Activated naive CD4-positive, alpha-beta T cell (primary cell): ENCODE measurements at places on chromosomes 12 and 14.

GRCh38 chr12:12817616-12818015 is 4.5 kb downstream of the DDX47 start:
- no peak for DNase-seq

- no peak for DNase-seq
These were observed 147.6 kb upstream of the FKBP4 start for GRCh38 chr12:2647186-2647585.

DNA sequence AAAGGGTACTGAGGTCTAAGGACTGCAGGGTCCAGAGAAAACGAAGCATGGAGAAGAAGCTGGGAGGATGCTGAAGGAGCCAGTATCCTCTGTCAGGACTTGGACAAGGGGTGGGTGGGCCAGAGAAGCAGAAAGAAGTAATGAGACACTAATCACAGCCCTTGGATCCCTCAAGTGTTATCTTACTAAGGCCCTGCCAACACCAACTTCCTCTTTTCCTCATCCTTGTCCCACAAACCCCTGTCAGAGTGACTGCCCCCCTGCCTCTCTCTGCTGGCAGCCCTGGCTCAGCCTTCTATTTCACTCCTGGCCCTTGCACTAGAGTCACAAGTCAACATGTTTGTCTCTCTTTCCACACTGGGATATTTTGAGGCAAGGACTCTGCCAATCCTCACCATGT is 3.8 kb upstream of the ASIC1 start:
- DNase-seq: no peak

DNA sequence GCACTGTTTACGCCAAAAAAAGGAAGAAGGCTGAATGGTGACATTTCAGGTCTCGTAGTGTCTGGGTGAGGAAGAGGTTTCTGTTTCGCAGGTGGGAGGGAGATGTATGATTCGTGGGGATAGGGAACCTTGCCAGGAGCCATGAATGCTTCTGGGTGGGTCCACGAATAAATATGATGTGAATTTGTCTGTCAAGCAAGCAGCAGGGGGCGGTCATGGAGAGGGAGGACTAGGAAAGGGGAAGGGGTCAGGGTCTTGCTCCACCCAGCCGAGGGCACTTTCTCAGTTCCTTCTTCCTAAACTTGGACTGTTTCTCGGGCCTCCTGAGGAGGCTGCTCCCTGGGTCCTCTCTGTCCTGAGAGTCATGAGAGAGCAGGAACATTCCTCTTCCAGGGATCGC is 72.5 kb downstream of the LGMN start:
- no peak for DNase-seq

DNA sequence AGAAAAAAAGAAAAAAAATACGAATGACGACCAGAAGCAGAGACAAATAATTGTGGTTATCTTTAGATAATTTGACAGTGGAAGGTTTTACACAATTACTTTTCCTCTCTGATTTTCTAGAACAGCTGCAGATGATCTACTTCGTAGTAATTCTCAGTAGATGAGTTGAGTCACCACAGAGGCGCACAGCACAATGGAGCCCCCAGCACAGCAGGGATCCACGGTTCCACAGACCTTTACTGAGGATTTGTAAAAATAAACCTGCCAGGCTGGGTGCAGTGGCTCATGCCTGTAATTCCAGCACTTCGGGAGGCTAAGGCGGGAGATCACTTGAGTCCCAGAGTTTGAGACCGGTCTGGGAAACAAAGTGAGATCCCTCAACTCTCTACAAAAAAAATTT is 29.3 kb downstream of the AMN start:
- DNase-seq: no peak

- DNase-seq: no peak
These were observed 294.8 kb upstream of the G2E3 start for GRCh38 chr14:30264161-30264560.

DNA sequence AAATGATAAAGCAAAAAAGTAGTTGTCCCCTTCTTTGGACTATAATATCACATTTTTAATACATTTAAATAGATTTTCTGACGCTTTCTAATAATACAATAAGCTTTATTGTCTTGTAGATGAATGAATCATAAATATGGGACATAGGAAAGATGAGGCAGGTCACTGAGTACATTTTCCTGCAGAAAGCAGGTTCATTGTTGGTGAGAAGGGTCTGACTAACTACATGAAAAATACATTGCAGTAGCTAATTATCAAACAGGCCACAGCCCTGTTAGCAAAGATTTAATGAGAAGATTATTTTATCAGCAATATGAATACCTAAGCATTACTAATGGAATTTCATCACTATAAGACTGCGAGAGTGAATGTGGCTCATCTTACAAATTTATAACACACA is 45.6 kb downstream of the ABCD2 start:
- DNase-seq: no peak

GRCh38 chr14:68823434-68824206 is 30.8 kb upstream of the ZFP36L1 start:
- DNase-seq: no peak

- DNase-seq: no peak
These were observed 29.9 kb upstream of the FUT8 start for GRCh38 chr14:65382586-65382985.

DNA sequence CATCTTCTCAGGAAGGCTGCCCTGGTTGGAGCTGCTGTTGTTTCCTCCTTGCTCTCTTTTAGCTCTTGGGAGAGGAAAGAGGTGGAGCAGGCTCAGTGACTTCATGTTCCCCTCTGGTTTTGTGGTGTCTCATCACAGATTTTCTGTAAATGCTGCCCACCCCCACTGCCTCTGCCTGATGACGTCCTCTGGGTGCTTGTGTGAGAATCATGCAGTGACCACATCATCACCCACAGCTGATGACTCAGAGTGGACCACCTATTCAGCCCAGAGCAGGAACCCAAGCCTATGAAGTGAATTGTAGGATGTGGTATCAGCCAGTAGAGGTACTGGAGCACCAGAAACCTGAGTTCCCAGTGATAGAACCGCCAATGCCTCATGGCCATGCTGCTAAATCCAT is at the start of gene GZMB:
Gene GZMB, minus strand, starts transcription at position 33 of the 400 bp plus-strand sequence. Its CDS starts 30 bp downstream, at position 3.
- peak; percentile 2 for DNase-seq

- DNase-seq: no peak
These were observed 67.5 kb upstream of the PWP1 start for GRCh38 chr12:107618106-107618505.

GRCh38 chr12:42140901-42141300 is 3.8 kb downstream of the GXYLT1 start:
- DNase-seq: no peak

DNA sequence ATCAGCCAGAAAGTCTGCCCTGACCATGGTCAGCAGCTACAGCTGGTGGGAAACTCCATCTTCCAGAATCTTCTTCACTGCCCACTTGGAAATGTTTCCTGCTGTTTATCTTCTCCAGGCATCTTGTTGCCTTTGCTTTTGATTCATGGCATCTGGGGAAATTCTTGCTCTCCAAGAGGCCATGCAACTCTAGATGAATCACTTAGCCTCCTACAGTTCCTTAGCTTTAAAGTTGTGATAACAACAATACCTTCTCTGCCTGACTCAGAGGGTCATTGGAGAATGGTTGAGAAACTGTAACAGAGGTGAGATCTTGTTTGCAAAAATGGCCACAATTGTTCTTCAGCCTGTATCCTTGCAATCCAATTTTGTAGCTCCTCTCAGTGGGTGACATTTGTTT is 121.0 kb upstream of the VRK1 start:
- no peak for DNase-seq

- DNase-seq: no peak
These were observed 163.5 kb downstream of the VRK1 start for GRCh38 chr14:96960598-96961116.

DNA sequence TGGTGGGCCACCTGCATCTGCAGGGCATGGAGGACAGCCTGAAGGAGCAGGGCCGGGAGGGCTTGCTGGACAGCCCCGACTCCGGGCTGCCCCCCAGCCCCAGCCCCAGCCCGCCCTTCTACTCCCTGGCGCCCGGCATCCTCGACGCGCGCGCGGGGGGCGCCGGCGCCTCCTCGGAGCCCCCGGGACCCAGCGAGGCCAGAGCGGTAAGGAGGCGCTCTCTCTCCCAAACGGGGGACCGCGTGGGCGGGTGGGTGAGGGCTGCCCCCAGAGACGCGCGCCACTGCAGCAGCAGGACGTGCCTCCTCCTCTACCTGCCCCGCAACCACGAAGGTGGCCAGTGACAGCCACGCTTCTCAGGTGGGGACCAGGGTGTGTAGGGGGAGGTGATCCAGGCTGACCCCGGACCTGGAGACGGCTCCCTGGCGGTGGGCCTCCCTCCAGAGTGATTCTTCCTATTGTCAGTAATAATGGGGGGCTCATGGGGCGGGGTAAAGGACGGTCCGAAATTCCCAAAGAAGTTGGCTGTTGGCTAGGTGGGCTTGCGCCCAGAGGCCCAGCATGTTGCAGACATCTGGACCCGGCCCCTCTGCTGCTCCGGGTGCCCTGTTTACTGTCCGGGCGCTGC is 652 bp downstream of the RFLNA start:
- DNase-seq: no peak

GRCh38 chr12:93593843-93594242 is 21.4 kb downstream of the SOCS2 start:
- DNase-seq: no peak

GRCh38 chr12:68853396-68854077 is 45.6 kb downstream of the MDM2 start:
- DNase-seq: no peak

DNA sequence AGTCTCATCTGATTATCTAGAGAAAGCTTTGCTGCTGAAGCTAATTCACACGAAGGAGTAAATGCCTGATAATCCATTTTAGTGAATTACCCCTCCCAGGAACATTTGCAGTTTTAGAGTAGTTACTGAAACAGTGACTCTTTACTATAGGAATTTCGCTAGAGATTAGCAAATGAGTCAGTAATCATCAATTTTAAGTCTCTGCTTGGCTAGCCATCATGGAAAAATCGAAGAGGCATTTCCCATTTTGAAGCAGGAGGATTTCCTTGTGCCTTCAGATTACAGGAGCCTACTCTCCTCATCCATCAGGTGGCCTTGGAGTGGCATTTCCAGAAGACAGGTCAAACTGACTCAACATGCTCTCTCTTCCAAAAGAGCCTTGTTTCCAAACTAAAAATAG is 154.5 kb downstream of the EGLN3 start:
- no peak for DNase-seq

GRCh38 chr12:2049604-2050540 is 2.9 kb upstream of the CACNA1C start:
- no peak for DNase-seq

DNA sequence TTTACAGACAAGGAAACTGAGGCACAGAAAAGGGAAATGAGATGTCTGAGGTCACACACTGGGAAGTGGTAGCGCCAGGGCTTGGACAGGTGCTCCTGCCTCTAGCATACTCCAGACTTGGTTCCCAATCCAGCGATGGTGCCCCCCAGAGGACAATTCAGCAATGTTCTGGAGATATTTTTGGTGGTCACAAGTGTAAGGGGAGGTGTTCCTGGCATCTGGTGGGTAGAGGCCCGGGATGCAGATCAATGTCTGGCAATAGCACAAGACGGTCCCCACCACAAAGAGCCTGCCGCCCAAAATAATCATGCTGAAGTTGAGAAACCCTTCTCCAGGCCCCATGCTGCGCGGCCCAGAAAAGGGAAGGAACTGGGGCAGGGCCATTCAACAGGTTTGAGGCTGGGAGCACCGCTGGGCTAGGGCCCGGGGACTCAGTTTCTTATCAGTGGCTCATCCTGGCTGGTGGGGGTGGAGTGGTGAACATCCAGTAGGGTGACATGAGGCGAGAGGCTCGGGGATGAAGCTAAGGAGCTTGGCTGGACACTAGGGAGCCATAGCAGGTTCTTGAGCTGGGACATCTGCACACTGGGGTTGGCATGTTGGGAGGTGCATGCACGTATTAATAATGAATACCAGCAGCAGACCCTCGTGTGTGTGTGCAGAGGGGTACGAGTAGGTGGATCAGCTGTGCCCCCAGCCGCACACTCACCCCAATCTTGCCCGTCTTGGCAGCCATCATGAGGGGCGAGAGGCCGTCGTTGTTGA is 35.1 kb downstream of the TRPV4 start:
- no peak for DNase-seq

DNA sequence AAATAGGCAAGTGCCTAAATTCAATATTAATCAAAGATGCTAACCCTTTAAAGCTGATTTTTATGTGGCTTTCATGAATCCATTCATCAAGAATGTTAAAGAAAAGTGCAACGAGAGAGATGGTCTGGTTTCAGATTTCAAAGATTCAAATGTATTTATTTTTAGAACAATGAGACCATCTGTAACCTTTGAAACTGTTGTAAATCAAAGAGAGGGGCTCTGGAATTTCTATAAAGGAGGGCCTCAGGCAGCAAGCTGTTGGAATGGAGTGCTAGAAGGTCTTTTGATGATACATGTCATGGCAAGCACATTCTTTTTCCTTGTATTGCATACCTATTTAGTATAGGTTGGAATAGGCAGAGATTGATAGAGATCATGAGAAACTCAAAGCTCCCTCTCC is 433.0 kb downstream of the LRIG3 start:
- no peak for DNase-seq

- no peak for DNase-seq
These were observed 151.7 kb downstream of the PDZRN4 start for GRCh38 chr12:41339784-41340183.

GRCh38 chr14:91299121-91300115 is 54.9 kb upstream of the GPR68 start:
- DNase-seq: no peak

GRCh38 chr12:40446385-40446784 is 221.6 kb downstream of the LRRK2 start:
- DNase-seq: no peak

- DNase-seq: no peak
These were observed 124.0 kb downstream of the ESR2 start for GRCh38 chr14:64170181-64170580.

DNA sequence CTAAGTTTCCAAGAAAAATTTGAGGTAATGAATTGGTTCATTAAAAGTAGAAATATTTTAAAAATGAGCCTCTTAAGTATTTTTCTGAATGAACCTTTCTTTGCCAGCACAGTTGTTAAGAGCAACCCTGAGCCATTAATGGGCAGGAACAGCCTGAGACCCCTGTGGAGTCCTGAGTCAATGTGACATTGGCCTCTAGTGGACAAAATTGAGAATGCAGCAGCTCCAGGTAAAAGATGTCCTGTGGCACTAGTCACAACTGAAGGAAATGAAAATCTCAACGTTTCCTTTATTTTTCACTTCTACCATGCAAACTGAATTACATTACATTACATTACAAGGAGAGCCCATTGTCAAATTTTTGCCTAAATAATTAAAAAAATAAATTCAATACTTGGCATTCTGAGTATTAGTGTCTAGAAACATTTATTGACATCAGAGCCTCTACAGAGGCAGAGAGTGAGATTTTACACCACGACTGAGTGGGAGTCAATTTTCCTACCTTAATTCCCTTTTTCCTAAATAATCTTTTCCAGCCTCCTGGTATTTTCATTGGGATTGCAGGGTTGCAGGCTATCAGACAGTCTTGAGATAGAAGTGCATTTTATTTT is 135.7 kb downstream of the PPM1H start:
- no peak for DNase-seq

DNA sequence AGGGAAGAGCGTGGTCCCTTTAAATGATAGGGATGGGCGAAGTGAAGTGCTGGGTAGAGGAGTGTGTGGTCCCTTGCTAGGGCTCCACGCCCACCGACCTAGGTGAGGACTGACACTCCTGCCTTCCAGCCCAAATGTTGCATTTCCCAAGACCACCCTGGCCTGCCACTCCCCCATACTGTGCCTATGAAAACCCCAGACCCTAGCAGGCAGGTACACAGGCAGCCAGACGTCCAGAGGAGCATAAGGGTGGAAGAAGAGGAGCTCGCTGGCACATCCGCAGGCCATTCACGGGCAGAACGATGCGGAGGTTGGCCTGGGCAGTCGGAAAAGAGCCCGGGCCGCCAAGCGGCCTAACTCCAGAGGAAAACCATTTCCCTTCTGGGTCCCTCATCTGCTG is 817 bp upstream of the IPO8 start:
- no peak for DNase-seq

- DNase-seq: no peak
These were observed 36.2 kb upstream of the PRMT8 start for GRCh38 chr12:3454780-3455179.
